T-helper 2 cell (primary cell): ENCODE measurements at places on chromosomes 7 and 10.
A peak's percentile ranks its signal among the peaks of the same experiment; 100 is the strongest.

- DNase-seq, result no peak
Measured at GRCh38 chr7:18387191-18387735, 108.3 kb upstream of the HDAC9 start.

DNA sequence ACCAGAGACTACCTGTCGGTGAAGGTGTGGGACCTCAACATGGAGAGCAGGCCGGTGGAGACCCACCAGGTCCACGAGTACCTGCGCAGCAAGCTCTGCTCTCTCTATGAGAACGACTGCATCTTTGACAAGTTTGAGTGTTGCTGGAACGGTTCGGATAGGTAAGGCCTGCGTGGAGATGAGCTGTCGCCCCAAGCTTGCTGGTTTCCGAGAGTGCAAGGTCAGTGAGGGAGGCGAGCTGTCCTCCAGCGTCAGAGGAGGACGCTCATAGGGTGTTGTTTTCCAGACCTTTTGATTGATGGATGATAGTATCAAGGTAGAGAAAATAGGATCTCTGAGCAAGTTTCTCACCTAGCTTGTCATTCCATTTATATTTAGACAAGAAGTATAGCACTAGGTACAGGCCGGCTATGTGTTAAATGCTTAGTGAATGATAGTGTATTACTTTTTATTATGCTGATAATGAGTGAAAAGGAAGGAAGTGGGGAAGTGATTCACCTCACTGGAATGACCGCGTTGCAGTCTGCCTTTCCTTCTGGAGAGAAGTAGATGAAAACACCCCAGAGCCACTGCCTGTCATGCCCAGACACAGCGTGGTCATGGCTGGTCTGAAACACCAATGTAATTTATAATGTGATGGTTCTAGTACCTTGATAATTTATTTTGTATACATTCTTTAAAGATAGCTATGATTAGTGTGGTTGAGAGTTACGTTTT lies 33.9 kb downstream of the BNIP3 start:
- no peak for DNase-seq

GRCh38 chr7:108771853-108772252 lies 202.2 kb downstream of the DNAJB9 start:
- DNase-seq, result no peak

GRCh38 chr7:509426-510130 lies 10.1 kb downstream of the PDGFA start:
- DNase-seq, result no peak

DNA sequence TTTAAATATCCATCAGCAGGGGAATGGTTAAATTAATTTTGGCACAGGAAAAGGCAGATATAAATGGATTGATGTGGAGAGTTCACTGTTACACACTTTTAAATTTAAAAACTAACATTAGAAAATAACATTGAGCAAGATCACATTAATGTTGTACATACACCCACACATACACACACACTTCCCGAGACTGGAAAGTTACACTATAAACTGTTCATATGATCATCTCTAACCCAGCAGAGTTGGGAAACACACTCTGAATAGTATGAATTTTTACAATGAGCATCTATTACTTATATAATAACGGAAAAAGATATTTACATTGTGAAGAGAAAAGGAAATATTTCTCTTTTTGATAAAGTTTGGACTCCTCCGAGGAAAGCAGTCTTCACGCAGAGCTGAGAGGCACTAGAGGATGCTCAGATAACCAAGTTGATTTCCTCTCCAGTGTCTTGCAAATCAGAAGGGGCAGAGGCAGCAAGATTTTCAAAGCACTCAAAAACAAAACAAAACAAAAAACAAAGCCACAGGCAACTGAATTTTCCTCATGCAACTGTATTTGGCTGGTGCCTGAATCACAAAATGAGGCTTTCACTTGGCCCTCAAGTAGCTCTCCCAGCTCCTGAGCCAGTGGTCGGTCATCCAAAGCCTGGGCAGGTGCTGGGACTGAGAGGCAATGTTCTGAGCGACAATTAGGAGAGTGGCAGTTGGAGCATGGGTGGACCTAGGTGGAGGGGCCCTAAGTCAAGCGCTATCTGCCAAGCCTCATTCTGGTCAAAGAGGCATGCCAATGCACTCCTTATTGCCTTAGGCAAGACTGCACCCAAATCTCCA lies 10.5 kb upstream of the GATAD1 start:
- no peak for DNase-seq

- no peak for DNase-seq
Measured at GRCh38 chr7:87116315-87116714, 35.9 kb upstream of the DMTF1 start.

- no peak for DNase-seq
Measured at GRCh38 chr10:132070724-132071123, 5.0 kb downstream of the JAKMIP3 start.

GRCh38 chr7:149772956-149773434 lies 393 bp downstream of the ZNF467 start:
- DNase-seq, result peak; percentile 23

- DNase-seq, result no peak
Measured at GRCh38 chr7:13742126-13742525, 247.3 kb downstream of the ETV1 start.

DNA sequence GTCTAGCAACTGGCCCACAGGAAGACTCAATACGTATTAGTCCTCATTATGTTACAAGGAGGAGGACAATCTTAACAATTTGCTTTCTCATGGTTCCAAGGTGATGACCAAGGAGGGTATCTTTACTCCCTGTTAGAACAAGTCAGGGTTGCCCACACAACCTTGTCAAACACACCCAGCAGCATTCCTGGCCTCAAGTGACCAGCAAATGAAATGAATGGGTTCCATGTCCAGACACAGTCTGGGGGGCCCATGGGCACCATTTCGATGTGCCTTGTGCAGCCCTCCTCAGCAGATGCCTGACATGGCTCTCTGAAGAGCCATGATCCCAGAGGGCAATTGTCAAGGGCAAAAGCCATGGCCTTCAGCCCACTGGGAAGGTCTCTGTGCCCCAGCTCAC lies 40.8 kb downstream of the ANXA8 start:
- DNase-seq, result no peak

GRCh38 chr10:76632767-76633051 lies 1004.9 kb downstream of the KCNMA1 start:
- no peak for DNase-seq

DNA sequence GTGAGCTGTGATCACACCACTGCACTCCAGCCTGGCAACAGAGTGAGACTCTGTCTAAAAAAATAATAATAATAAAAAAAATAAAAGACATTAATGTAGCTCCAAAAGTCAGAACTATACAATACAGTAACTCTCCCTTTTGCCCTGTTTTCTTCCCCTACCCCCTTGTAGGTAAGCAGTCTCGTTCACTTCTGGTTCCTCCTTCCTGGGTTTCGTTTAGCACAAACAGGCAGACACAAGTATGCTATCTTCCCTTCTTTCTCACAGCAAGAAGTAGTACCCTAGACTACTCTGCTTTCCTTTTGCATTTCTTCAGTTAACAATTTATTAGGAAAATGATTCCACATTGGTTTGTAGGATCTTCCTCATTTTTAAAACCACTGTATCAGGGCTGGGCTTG lies 33.1 kb downstream of the PDSS1 start:
- DNase-seq, result no peak

- no peak for DNase-seq
Measured at GRCh38 chr7:94973844-94974243, 66.5 kb downstream of the PPP1R9A start.

GRCh38 chr7:41788556-41788955 lies 85.7 kb upstream of the INHBA start:
- no peak for DNase-seq

DNA sequence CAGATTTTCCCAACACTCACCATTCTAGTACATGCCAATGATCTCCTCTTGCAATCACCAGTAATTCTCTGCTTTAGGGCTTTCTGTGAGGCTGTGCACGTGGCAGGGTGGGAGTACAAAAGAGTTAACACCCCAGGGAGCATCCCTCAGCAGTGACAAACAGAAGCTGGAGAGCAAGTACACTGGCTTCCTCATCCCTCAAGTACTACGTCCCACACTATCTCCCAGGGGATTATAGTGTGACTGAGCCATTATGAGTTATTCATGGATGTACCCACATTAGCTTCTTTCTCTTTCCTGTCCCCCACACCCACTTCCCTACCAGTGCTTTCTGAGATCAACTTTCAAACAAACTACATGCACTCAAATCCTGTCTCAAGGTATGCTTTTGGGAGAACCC lies 1216.5 kb upstream of the AUTS2 start:
- DNase-seq, result no peak

- DNase-seq, result no peak
Measured at GRCh38 chr7:120467676-120468075, 194.7 kb downstream of the KCND2 start.

DNA sequence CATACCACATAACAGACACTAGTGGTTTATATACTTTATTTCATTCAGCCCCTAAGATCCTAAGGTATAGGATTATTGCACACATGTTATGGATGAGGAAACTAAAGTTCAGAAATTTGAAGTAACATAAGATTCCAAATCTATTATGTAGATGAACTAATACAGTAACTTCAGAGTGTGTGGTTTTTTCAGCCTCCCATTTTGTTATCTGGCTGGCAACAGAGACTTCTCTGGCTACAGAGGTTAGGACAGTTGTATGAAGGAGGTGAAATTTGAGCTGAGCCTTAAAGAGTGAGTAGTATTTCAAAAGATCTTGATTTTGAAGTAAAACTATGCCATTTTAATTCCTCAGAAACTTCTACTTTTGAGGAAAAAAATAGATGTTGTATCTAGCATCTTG lies 125.4 kb downstream of the MAPK8 start:
- no peak for DNase-seq

DNA sequence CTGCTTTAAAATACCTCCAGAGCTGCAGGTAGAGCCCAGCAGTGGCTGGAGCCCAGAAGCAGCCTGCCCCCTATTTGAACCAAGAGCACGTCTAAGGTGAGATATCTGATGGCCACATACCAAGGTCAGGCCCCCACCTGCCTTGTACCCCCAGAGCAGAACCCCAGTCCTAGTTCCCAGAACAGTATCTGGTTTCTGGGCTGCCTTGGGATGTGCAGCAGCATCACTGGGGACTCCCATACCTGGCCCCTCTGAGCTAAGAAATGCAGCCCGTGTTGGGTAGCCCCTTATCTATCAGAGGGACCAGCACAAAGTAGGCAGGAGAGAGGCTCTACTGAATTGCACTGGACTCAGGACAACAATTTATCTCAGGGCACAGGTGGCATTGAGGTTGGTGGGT lies 8.9 kb downstream of the SFTPD start:
- no peak for DNase-seq

GRCh38 chr10:44051584-44052385 lies 333.1 kb downstream of the CXCL12 start:
- no peak for DNase-seq

GRCh38 chr10:84541289-84541637 lies 212.9 kb downstream of the CCSER2 start:
- no peak for DNase-seq

DNA sequence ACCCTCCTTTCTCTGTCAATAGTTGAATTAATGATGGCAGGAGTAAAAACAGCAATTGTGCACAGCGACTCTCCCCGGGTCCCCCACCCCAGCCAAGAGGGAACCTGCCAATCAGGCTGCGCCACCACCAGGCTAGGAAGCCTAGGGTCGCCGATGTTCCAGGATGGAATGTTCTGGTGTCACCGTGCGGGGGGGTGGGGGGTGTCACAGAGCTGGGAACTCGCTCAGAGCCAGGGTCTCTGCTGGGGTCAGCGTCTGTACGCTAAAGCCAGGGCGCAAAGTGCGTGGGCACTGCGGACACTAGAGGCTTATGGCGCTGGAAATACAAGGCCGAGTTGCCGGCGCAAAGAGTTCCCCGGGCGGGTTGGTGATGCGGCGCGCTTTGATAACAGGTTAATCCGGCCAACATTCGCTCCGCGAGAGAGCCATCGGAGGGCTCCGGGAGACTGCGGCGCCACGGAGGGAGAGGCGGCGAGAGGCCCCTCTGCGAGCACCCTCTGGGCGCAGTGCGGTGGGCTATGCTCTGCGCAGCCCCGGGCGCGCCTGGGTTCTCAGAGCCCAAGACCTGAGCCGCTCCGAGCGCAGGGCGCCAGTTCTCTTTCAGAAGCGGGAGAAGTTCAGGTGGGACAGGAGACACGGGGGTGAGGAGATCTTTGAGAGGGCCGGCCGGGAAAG lies 192.3 kb downstream of the EMX2 start:
- no peak for DNase-seq

- no peak for DNase-seq
Measured at GRCh38 chr7:6612819-6613218, 2.6 kb upstream of the ZNF853 start.

DNA sequence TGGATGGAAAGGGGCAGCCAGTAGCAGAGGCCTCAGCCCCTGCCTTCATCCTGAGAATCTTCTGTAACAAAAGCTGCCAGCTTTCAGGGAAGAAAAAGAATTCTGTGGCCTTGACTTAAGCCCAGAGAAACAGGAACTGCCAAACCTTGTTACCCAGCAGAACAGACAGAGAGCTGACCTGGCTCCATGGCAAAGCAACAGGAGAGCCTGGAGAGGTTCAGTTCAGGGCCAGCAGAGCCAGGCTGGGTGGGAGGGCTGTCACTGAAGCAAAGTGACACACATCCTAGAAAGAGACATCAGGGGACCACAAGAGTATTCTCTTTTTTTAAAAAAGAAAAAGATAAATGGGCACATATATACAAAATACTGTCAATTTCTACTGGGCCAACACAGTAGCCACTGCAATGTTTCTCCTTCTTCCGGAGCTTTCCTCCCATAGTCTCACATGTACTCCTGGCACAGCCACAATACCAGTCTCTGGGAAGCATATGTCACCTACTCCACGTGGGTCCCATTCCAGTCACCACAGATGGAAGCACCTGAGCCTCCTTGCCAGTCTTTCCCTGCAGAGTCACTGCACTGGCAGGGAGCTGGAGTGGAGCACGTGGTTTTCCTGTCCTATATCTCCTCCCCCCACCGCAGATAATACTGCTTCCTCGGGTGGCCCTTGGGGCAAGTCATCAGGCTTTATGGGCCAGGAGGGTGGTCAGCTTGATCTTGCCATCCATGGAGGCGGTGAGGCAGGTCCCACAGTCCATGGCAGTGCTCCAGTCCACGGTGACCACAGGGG lies 15.2 kb upstream of the CYREN start:
- DNase-seq, result no peak

GRCh38 chr10:102344067-102344466 lies 51.4 kb upstream of the NFKB2 start:
- DNase-seq, result no peak

DNA sequence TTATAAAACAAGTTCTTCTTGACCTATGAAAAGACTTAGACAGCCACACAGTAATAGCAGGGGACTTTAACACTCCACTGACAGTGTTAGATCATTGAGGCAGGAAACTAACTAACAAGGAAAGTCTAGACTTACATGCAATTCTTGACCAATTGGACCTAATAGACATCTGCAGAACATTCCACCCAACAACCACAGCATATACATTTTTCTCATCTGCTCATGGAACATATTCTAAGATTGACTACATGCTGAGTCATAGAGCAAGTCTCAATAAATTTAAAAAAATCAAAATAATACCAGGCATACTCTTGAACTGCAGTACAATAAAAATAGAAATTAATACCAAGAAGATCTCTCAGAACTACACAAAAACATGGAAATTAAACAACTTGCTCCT lies 219.5 kb upstream of the HPS1 start:
- DNase-seq, result no peak

GRCh38 chr7:101377189-101377736 lies 14.6 kb downstream of the COL26A1 start:
- DNase-seq, result no peak

- no peak for DNase-seq
Measured at GRCh38 chr7:12610899-12611298, 40.4 kb downstream of the SCIN start.

- DNase-seq, result no peak
Measured at GRCh38 chr10:129277084-129277483, 190.0 kb upstream of the MGMT start.
